Fibroblast of villous mesenchyme (primary cell): ENCODE measurements at places on chromosomes 11 and 22.

- no peak for DNase-seq
These were observed 1.1 kb upstream of the CLMP start for GRCh38 chr11:123196060-123196714.

DNA sequence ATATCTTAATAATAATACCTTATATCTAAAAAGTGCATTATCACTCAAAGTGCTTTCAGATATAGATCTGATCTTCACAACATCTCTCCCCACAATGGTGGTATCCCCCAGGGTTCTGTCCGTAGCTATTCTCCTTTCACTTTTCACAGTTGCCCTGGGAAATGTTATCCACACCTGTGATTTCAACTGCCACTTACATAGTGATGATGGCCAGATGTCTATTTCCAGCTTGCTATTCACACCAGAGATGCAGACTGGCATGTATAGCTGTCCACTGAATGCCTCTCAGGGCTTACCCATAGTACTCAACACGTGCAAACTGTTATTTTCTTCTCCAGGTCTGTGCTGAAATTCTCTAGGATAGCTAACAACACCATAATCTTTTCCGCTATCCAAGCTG lies 724.7 kb downstream of the DLG2 start:
- DNase-seq = no peak

DNA sequence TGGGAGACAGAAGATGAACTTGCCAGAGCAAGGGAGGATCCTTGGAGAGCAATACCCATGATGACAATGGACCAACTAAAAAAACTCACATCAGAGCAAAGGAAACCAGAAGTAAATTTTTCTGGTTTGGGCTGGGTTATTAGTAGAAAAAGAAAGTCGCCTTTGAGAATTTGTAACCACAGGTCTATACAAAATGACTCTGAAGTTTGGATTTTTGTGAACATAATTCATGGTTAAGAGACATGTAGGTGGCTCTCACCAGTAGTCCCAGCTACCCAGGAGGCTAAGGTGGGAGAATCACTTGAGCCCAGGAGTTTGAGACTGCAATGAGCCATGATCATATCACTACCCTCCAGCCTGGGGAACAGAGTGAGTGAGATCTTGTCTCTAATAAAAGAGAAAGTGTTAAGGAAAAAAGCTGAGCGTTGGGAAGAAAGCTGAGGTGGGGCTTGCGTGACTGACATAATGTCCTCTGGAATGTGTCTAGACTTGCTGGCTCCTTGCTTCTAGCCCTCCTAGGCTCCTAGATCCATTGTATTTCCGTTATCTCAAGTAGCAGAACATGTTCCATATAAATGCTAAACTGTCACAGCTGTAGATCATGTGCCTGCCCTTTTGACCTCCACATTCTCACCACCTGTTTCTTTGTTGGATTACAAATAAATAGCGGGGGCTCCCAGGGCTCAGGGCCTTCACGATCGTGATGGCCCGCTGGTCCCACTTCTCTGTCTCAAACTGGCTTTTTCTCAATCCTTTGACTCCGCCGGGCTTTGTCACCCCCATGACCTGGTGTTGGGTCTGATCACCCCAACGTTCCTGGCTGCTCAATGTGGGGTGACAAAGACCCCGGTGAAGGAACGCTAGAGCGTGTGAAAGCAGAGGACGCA lies 56.2 kb upstream of the SC5D start:
- no peak for DNase-seq

- no peak for DNase-seq
These were observed 22.0 kb downstream of the RSPH14 start for GRCh38 chr22:23119494-23120414.

DNA sequence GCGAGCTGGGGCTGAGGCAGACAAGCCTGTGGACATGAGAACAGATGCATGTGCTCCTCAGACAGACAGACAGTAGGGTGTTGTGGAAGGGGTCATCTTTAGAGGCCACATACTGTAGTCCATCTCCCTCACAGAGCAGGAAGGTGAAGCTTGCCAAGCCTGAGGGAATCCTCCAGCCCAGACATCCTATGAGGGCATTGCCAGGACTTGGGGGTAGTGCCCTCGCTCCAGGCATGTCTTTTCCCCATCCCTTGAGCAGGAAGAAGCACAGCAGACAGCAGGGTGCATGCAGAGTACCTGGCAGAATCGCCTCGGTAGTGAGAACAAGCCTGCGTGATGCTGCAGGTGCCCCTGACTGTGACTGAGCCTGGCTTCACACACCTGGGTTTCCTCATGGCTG lies 66.5 kb upstream of the CLDN5 start:
- no peak for DNase-seq

- DNase-seq = no peak
These were observed at the start of gene MMP11 for GRCh38 chr22:23772649-23773473. Gene MMP11, plus strand, starts transcription at chr22:23772849. Its CDS starts 22 bp downstream, at chr22:23772871.

- peak; percentile 25 for DNase-seq
These were observed 13.3 kb upstream of the CEP295 start for GRCh38 chr11:93648158-93648557.

DNA sequence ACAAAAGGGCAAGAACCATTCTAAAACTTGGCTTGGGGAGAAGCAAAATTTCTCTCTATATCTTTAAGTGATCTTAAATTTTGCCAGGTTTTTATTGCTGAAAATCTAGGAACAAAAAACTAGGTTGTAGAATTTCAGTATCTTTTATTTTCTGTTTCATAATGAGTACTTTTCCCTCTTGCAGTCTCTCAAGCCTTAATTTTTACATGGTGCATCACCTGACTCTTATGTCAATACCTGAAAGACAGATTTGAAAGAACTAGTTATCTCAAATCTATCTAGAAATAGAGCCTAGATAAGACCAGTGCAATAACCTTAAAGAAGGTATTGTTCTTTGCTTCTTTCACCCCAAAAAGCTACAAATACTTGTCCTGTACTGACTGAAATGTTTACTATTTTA lies 122.1 kb downstream of the TRIM44 start:
- no peak for DNase-seq

GRCh38 chr11:31895926-31896325 lies 84.8 kb upstream of the PAX6 start:
- no peak for DNase-seq

- no peak for DNase-seq
These were observed 24.1 kb upstream of the FAM181B start for GRCh38 chr11:82757660-82758357.

- peak; percentile 57 for DNase-seq
These were observed 192.7 kb downstream of the NAV2 start for GRCh38 chr11:19905280-19905853.

DNA sequence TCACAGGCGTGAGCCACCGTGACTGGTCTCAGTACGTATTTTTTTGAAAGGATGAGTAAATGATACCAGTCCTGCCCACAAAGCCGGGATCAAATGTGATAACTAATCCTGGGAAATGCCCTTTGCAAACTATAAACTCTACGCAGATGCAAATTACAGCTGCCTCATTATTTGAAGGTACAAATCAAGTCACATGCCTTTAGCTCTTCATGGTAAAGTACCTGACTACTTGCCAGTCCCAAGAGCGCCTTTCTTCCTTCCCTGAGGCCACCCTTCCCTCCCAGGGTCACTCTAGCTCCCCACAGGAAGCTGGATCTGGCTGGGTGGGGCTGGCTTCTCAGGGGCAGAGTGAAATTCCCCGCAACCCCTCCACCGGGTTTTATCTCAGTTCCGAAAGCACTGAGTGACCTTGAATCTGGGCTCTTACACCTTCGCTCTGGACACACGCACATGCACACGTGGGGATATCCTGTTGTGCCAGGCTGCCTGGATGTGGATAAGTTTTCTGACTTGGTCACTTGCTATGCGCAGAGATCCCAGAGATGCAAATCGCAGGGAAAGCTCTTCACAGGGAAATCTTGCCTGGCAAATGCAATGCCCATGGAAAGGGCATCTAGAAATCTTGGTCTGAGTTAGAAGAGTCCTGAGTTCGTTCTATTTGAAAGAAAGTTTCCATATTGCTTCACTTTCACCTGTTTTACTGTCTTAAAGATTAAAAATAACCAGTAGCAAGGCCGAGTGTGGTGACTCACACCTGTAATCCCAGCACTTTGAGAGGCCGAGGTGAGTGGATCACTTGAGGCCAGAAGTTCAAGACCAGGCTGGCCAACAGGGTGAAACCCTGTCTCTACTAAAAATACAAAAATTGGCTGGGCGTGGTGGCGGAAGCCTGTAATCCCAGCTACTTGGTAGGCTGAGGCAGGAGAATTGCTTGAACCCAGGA lies 8.5 kb downstream of the A4GALT start:
- peak; percentile 77 for DNase-seq

GRCh38 chr22:35914665-35915476 lies 113.8 kb downstream of the RBFOX2 start:
- DNase-seq = peak; percentile 92

- peak; percentile 21 for DNase-seq
These were observed 725 bp downstream of the KDM2A start for GRCh38 chr11:67119585-67120391.

- no peak for DNase-seq
These were observed 6.1 kb downstream of the RHOD start for GRCh38 chr11:67062526-67063373.

DNA sequence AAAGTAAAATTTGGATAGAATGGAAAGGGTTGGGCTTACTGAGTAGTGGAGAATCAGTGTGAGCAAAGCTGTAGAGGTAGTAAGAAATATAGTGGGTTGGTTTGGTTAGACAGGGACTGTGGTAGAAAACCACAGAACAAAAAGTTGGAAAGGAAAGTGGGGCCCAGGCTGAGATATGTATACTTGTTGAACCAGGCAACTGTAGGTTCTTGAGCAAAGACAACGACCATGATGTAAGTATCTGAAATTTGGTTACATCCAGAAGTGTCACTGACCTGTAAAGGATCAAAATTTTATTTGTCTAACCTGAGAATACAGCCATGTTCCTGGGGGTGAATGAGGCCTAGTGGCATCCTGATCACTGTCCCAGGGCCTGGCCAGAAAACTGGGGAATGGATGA lies 114.1 kb downstream of the STIM1 start:
- no peak for DNase-seq

DNA sequence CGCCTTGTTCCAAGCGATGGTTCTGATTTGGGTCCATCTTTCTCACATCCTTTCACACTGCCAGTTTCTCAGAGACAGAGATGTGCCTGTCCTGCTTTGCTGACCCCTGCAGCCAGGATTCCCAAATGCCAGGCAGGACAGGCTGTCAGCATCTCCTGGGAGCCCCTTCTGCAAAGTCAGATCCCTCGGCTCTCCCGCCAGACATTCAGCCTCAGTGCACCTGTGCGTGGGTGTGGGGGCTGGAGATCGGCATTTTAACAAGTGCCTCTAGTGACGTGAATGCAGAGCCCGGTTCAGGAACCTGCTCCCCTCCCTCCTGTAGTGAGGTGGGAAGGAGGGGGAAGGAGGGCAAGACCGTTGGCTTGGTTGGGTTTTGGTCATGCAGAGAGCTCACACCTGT lies 108.9 kb upstream of the FGF3 start:
- DNase-seq = no peak

- no peak for DNase-seq
These were observed 7.8 kb downstream of the KCNA4 start for GRCh38 chr11:30009060-30009459.

GRCh38 chr11:110735455-110736170 lies 23.4 kb upstream of the ARHGAP20 start:
- DNase-seq = no peak

DNA sequence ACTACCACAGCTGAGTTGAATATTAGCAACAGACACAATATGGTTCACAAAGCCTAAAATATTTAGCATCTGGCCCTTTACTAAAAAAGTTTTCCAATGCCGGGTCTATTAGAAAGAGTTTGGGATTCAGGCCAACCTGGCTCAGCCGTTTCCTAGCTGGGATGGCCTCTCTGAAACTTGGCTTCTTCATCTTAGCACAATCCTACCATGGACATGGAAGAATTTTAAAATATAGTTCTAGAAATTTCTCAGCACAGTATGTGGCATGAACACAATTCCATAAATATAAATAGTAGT lies 103.8 kb downstream of the RRAS2 start:
- no peak for DNase-seq

- no peak for DNase-seq
These were observed 121.8 kb upstream of the PAX6 start for GRCh38 chr11:31932879-31933278.

- DNase-seq = no peak
These were observed 62.1 kb upstream of the AMOTL1 start for GRCh38 chr11:94705891-94706615.

DNA sequence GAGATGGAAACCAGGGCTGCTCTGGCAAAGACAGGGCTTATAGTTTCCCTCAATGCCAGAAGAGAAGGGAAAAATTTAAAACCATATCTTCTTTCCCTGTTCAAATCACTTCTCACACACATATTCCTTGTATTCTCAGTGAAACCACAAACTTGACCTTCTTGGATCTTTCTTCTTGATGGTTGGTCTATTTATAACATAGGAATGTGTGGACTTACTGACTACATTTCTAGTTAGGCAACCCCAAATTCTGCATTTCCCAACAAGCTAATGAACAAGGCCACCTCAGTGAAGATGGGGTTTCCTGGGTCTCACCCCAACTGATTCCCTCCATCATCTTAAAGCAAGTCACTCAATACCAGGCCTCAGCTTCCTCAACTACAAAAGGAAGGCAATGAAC lies 3.8 kb upstream of the QSER1 start:
- peak; percentile 47 for DNase-seq

DNA sequence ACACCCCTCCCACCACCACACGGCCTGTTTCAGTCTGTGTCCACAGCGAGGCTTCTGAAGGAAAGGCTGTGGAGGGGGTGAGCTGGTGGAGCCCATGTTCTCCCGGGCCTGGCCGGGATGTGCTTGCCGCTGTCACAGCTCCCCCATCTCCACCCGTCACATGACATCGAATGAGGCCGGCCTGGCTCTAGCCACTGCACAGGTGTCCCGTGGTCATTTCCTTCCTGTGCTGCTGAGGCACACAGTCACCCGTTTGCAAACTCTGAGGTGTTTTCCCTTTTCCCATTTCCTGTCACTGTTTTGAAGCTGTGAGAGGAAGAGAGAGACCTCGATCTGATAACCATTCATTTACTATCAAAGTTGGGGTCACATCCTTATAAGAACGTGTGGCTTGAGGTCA lies 55.7 kb upstream of the CLDN5 start:
- no peak for DNase-seq

GRCh38 chr11:107859459-107860239 lies 1.1 kb upstream of the SLC35F2 start:
- DNase-seq = peak; percentile 8

GRCh38 chr11:16738947-16739815 lies 734 bp downstream of the C11orf58 start:
- peak; percentile 28 for DNase-seq

GRCh38 chr11:111764621-111765020 lies 1.6 kb downstream of the PPP2R1B start:
- peak; percentile 31 for DNase-seq

GRCh38 chr22:43554259-43554636 lies 142.4 kb downstream of the MPPED1 start:
- DNase-seq = no peak

DNA sequence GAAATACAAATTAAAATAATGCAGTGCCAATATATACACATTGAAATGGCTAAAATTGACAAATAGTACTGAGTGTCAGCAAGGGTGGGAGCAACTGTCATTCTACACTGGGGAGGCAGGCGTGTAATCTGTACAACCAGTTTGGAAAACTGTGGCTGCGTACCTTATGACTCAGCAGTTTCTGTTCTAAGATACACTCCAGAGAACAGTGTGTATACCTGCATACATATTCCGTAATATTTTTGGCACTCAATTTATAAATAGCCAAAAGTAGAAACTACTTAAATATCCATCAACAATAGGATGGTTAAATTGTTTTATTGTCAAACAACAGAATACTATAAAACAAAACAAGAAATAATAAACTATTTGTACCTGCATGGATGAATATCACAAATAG lies 57.6 kb downstream of the RNF169 start:
- DNase-seq = no peak

GRCh38 chr11:110793556-110793955 lies 81.3 kb upstream of the ARHGAP20 start:
- no peak for DNase-seq
